LoVo (cell line): ENCODE measurements at places on chromosomes 1 and 21.

- DNase-seq: no peak
These were observed 29.3 kb downstream of the RSPH1 start for GRCh38 chr21:42466700-42467099.

GRCh38 chr1:19563324-19564097, 78.2 kb upstream of the CAPZB start:
- no peak for DNase-seq

DNA sequence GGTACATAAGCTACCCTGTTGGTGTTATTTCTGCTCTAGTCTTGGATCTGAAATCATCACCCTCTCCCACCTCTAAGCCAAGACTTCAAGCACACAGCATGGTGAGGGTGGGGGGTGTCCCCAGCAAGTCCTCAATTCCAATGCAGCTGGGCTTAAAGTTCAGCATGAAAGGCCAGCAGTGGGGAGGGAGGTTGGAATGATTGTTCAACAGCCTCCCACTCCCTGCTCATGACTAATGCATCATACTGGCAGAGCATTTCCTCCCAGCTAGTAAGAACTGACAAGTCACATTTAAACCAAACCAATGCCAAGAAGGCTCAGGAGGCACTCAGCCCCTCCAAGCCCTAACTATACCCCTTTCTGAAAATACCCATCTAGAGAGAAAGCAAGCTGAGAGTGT, 50.1 kb downstream of the TIAM1 start:
- DNase-seq: no peak

GRCh38 chr1:200610846-200611245, 9.7 kb downstream of the KIF14 start:
- DNase-seq: no peak

DNA sequence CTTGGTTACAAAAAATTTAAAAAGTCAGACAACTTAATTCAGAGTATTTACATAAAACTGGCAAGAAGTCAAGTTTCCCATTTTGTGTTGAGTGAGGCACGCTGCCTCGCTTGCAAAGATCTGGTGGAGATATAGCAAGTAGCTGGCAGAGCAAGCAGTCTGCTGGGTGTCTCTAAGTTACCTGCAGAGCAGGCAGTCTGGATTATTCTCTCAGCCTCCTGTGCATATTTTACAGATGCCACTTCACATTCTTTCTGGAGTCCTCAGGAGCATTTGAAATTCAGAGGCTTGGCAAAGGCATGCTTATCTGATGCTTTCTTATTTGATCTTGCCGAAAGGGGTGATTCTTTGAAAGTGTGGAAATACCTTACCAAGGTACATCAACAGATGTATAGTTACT, 640.4 kb upstream of the ADGRL4 start:
- DNase-seq: no peak

DNA sequence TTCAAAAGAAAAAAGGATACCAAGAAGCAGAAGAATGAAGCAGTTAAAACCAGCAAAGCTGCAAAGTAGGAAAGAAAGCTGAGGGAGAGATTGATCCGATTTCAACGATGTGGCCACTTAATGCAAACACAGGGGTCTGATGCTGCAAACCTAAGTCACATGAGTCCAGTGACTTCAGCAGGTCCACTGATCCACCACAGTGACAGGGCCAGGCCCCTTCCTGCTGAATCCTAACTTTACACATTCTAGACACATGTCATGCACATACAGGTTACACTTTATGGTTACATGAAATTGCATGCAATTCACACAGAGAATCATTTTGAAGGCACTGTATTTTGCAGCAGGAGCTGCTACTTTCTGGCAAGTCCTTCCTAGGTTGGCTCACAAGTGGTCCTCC, 59.0 kb upstream of the LBR start:
- no peak for DNase-seq

- DNase-seq: no peak
These were observed 680 bp downstream of the MAGOH start for GRCh38 chr1:53237638-53238037.
